ENCODE measurements at places on chromosomes 5 and 9.

DNA sequence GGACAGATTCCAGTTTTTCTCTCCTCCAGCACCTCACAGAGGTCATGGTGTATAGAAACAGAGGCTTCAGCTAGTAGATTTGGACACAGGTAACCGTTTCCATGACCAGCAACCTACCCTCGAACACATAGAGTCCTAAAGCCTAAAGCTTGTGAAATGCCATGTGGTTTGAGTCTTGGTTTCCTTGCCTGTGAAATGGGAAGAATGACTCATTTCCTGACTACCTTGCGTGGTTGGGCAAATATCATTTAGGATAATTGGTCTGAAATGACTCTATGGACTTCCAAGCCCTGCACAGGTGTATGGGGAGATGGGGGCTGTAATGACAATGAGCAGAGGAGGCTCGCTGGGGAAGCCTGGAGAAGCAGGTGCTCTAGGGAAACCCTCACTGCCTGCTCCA, 134.6 kb downstream of the TTLL11 start:
- no peak for DNase-seq

DNA sequence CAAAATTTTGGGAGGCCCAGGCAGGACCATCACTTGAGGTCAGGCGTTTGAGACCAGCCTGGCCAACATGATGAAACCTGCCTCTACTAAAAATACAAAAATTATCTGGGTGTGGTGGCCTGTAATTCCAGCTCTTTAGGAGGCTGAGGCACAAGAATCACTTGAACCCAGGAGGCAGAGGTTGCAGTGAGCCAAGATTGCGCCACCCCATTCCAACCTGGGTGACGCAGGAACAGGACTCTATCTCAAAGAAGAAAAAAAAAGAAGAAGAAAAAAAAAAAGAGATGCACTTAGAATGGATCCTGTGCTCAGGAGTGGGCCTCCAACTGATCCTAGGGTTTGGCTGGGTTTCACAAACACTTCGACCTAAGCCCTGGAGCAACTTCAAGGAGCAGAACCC, 45.1 kb downstream of the GLDC start:
- no peak for DNase-seq

DNA sequence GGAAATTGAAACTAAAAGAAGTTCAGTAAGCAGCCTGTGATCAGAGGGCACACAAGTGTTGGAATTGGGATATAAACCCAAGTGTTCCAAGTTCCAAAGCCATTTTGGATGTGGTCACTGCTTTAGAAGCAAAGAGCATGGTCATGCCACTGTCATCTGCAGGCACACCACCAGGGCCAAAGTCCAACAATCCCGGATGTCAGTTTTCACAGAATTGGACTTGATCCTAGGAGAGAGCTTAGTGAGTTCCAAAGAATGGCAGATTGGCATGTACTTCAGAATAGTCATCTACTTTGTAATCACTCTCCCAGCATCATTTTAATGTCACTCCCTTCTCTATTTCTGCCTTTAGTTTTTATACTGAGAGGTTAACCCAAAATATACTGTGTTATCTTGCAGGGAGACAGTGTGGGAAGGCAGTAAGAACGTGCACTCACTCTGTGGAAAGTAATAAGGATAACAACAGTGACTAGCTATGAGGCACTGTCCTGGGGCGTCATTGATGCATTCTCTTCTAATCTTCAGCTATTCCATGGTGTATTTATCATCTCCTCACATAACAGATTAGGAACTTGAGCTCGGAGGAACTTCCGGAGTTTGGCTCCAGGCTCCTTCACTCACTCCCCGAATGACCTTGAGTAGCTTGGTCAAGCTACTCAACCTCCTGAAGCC, 388.0 kb downstream of the ACTL7B start:
- no peak for DNase-seq

DNA sequence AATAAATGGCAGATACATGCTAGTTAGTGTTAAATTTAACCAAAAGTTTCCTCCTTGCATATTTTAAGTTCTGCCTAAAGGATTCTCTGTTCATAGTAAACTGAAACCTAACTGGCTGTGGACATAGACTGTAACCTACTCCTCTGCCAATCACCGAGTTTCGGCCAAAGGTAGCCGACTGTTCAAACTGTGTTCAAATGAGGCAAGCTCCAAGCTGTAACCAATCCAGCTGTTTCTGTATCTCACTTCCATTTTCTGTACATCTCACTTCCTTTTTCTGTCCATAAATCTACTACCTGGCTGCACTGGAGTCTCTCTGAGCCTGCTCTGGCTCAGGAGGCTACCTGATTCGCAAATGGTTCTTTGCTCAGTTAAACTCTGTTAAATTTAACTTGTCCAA, 44.1 kb downstream of the KCNV2 start:
- DNase-seq = no peak

Measured in anterior cingulate cortex (tissue), 58 donors.